Mucosa of gallbladder (tissue), 1 donor: ENCODE measurements at places on chromosomes 13 and 19. TPM values are rescaled to one million over a fixed set of nuclear protein-coding genes. Genes with fewer than 3 reads are reported as not detected.

The ZNF888 gene
- total RNA-seq: 39.0 TPM

DNA sequence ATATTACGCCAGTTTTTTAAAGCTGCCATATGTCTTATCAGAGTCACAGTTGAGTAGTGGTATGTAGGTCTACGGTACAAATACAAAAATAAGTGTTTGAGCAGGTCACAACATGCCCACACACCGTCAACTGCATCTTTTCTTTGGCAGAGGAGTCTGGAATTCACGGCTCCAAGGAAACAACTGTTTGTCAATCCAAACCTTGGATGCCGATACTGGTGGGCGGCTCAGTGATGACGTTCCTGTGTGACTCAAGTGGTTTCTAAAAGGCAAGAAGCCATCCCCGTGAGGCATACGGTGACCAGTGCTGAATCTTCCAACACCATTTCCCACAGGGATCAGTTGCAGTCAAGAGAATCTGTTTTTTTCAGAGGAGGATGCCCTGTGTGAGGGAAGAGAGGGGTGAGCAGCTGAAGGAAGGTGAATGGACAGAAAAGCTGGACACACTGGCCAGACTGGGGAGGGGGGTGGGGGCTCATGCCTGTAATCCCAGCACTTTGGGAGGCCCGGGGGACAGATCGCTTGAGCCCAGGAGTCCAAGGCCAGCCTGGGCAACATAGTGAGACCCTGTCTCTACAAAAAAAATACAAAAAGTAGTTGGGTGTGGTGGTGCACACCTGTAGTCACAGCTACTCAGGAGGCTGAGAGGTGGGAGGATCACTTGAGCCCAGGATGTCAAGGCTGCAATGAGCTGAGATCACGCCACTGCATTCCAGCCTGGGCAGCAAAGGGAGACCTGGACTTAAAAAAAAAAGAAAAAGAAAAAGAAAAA, 22.8 kb upstream of the CEBPG start:
- no peak for DNase-seq

GRCh38 chr19:32642771-32643170, 32.2 kb downstream of the ANKRD27 start:
- no peak for DNase-seq

DNA sequence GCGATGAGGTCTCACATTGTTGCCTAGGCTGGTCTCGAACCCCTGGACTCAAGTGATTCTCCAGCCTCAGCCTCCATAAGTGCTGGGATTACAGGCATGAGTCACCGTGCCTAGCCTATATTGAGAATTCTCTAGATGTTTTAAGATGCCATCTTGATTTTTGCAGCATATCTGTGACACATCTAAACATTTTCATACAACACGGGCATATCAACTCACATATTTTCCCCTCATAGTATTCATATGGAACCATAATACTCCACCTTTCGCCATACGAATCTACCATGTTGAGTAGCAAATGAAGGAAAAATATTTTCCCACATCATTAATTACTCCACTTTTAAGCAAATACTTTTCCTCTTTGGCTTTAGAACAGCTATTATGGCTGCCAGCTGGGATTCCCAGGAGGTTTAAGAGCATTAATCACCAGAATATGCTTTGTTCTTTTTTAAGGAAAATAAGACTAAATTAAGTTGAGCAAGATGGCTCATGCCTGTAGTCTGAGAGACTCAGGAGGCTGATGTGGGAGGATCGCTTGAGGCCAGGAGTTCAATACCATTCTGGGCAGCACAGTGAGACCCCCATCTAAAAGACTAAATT, 56.9 kb upstream of the GTF2F2 start:
- no peak for DNase-seq

The SIGLECL1 gene
- not detected for total RNA-seq

DNA sequence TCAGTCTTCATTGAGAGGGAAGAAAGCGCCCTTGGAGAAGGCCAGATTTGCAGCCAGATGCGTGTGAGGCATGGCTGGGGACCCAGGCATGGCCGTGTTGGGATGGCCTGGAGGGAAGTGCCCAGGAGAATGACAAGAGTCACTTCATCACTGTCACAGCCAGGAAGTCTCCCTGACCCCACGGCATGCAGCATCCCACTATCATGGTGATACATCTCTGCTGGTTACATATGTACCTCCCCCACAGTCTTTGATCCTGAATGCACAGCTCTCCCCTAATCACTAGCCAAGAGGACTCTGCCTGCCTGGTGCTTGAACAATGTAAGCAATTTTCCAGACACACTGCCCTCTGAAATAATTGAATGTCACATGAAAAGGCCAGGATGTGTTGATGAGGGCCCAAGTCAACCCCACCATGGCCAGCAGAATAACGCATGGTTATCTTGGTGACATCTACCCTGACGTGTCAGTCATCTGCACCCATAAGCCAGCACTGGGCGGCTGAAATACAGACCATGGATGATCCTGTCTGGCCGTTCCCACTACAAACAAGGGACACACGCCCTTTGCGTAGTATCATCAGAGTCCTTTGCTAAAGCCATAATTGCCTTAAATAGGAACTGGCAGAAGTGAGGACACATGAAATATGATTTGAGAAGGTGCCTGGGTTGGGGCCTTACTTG, 149.7 kb upstream of the SPACA7 start:
- DNase-seq: no peak

The SCEL gene
- 0.12 TPM for total RNA-seq

DNA sequence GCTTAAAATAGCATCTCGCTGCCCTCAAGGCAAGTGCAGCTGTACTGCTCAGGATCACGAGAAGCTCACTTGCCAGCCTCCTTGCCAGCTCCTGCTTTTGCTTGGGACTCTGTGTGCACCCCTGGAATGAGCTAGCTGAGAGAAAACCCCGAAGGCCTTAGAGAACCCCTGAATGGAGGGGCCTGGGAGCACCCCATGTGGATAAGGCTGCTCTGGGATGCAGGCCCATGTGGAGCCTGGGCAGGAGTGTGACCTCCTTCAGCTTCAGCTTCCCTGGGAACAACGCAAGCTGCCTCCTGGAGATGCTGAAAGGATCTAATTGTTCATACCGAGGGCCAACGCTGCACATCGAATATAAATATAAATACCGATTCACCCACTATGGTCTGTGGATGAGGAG, 109.2 kb downstream of the HSPH1 start:
- DNase-seq: no peak

DNA sequence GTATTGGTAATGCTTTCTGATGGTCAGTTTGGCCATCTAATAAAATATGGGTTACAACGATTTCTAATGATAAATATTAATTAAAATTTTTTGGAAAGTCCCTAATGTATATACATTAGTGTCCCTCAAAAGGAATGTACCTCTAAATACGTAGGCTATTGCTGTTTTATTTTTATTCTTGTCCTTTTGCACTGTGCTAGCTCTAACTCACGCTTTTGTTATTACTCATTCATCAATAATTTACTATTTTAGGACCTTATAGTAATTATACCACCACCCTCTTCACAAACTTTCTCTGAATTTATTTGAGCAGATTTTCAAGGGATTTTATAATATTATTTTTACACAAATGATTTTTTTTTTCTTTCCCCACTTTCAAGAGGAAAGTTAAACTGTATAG, 795.9 kb upstream of the PCDH9 start:
- no peak for DNase-seq

The MADCAM1 gene
- 5.8 TPM for total RNA-seq

The NDUFS7 gene
- total RNA-seq: 121 TPM

DNA sequence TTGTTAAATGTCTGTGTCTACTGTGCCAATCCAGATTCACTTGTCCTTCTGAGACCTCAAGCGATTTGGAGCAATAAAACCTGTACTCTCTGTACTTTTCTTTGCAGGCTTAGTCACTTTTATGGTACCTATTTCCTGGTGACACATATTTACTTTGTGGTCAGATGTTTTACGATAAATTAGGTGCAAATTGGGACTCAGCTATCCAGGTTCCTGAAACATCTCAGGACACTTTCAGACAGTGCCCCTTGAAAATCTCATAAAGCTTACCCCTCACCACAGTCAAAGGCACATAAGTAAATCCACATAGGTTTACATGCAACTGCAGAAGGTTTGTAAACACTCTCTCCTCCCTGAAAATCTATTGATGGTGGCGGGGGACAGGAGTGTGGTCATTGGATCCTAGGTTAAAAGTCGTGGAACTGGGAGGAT, 438.8 kb downstream of the EFNB2 start:
- no peak for DNase-seq

DNA sequence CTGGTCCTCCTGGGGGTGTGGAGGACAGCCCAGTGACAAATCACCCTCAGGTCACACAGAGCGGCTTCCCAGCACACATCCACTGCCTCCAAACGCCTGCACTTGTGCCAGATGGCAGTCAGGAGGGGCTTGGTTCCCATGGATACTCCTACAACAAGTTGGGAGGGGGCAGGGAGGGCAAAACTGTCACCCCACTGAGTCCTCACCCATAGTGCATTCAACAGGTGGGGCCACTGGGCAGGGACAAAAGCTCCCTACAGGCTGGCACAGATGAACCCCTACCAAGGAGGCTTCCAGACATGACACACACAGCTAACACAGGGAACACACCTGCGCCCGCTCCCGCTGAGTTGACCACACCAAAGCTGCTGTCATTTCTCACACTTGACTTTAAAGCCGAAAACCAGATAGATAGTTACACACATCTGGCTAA, 120.5 kb downstream of the STK24 start:
- no peak for DNase-seq

- no peak for DNase-seq
These were observed 276.6 kb upstream of the ZNF507 start for GRCh38 chr19:32068793-32069192.

The SMG9 gene
- total RNA-seq: 71.4 TPM

The MYH14 gene
- total RNA-seq: 91.0 TPM

- peak; percentile 53 for DNase-seq
These were observed 26.3 kb downstream of the DCAF15 start for GRCh38 chr19:13978351-13979243.

DNA sequence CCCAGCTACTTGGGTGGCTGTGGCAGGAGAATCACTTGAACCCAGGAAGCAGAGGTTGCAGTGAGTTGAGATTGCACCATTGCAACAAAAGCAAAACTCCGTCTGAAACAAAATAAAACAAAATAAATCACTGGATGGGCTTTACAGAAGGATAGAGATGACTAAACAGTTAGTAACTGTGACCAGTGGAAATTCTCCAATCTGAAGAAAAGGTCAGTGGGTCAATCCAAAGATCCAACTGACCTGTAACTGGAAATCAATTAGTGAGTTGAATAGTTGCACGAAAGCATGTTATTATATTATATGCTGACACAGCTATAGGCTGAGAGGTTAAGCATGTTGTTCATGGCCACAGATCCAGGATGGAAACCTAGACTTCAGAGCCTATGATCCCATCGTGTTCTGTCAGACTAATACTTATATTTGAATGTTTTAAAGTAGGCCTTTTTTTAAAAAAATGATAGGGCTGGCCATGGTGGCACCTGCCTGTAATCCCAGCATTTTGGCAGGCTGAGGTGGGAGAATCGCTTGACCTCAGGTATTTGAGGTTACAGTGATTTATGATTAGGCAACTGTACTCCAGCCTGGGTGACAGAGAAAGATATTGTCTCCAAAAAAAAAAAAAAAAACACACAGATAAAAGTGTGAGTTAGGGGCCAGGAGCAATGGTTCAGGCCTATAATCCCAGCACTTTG, 1.4 kb downstream of the ECH1 start:
- DNase-seq: no peak

GRCh38 chr13:78323848-78324247, 279.5 kb downstream of the POU4F1 start:
- DNase-seq: no peak

DNA sequence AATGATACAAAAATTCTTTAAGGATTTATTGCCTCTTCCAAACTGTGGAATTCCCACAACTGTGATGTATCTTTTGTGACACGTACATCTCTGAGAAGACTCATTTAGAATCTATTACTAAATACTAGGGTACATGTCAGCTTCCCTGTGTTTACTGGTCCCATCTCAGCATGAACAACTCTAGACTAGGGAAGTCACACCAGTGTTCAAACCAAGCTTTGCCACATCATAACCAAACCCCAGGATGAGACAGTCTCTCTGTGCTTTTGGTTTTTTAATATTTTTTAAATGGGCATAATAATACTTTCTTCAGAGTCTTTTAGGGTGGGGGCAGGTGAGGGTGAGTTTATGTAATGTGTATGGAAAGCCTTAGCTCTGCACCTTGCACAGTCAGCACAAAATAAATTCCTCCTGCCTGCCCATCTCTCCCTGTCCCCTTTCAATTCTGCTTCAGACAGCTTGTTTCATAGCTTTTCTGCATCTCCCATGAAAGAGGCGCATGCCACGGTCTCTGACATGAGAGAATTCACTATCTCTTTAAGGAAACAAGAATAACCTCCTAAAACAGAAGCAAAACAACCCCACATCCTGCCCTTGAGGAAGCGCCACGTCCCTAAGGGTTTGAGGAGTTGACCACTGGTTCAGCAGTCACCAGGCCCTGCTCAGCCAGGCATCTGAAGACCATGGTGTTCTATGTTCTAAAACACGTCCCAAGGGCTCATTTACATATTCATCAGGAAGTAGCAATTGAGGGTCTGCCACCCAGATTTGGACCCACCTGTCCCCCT, 174.5 kb downstream of the USP12 start:
- no peak for DNase-seq

DNA sequence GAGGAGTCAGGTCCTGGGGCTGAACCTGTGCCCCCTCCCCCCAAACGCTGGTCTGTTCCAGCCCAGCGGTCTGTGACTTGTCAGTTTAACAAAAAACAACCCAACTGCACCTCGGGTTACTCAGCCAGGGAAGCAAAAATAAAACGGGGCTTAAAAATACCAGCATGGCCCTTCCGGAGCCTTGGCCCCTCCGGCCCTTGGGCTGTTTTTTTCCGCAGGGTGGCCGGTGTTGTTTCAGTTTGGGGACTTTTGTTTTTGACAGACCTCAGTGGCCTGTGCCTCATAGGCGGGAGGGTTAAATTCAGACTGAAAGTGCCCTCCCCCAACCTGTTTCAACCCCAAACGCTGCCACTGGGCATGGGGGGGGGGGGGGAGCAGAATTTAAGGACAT, 4.0 kb downstream of the TCF3 start:
- no peak for DNase-seq

The PDE4C gene
- total RNA-seq: 2.1 TPM

DNA sequence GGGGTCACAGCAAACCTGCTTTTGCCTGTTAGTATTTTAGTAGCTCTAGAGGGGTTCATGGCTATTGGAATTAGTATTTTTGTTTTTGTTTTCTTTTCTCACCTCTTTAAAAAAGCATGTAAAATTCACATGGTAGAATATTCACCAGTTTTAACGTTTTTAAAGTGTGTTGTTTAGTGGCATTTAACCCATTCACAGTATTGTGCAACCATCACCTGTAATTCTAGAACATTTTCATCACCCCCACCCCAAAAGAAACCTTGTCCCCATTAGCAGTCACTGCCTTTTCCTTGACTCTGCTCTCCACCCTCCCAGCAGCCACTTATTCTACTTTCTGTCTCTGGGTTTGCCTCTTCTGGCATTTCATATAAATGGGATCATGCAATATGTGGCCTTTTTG, 39.8 kb downstream of the GATAD2A start:
- no peak for DNase-seq

The SLC25A30 gene
- total RNA-seq: 23.2 TPM

The GPR4 gene
- total RNA-seq: 2.2 TPM

DNA sequence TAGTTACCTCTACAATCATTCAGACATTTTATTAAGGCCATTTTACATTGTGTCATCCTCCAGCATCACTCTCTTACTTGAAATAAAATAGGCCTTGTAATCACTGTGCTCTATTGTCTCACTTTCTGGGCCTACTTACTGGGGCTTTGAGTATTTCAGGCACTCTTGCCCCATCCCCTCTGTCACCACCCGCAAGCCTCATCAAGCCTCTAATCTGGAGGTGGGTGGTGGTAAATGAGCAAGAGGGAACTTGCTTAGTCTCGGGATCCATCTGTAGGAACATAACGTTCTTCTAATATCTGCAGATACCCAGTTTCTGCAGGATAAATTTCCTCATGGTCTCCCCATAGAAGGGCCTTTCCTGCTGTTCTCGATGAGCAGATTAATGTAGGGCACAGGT, 19.4 kb upstream of the GPR18 start:
- no peak for DNase-seq

The EDNRB gene
- total RNA-seq: 9.5 TPM
